ENCODE measurements at places on chromosomes 1 and 21.

DNA sequence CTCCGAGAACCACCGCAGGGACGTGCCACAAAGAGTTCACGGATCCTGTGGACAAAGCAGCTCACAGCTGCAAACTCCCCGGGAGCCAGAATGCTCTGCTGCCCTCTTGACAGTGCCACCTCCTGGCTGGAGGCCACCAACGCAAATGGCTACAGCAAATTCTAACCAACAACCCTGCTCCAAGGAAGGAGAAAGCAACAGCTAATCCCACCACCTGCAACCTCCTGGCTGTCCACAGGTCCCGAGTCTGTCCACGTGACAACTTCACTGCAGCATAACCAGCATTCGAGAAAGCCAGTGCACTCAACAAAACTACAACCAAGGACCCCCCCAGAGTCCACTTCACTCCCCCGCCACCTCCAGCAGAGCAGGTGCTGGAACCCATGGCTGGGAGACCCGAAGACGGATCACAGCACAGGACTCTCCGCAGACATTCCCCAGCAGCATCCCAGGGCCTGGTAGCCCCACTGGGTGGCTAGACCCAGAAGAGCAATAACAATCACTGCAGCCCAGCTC lies 17.3 kb downstream of the POFUT2 start:
- DNase-seq = no peak

- no peak for DNase-seq
These were observed 20.1 kb downstream of the URB1 start for GRCh38 chr21:32372755-32373154.

DNA sequence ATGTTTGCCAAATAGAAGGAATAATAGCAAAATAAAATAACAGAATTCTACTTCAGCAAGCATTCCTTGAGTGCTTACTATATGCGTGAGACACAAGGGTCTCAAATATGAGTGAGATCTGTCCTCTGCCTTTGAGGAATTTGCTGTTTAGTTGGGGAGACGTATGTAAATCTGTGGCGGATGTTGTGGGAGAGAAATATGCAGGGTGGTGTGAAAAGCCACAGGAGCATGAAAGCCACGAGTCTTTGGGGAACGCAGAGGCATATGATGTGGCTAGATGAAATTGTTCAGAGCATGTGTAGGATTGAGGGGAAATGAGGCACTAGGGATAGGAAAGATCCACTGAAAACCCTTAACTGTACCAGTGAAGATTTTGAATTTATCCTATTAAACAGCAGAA lies 244.4 kb downstream of the PBX1 start:
- no peak for DNase-seq

DNA sequence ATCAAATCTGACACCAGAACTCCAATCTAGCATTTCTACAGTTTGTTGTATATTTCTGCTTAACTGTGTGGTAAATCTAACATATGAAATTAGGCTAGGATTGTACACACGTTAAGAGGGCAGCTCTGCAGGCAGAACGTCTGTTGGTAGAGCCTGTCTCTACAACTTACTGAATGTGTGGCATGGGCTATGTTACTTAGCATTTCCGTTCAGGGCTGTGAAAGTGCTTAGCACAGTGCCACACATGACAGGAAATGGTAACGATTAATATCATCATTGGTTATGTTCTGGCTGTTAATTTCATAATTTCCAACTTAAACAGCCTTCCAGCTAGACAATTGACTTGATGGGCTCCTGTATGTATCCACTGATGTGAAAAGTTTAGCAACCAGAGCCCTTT lies 9.6 kb upstream of the C8B start:
- DNase-seq = no peak

DNA sequence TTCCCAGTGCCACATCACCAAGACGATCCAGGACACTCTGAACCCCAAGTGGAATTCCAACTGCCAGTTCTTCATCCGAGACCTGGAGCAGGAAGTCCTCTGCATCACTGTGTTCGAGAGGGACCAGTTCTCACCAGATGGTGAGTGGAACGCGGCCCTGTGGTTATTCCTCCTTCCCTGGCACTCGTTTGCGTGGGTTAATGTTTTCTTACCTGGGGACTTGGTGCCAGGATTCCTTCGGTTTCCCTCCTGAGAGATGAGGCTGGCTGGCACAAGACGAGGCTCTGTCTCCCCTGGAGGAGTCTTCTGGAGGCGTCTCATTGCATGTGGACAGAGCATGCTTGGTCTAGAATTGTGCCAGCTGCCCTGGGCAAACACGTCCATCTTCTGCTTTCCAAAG lies 29.3 kb downstream of the ATP5PO start:
- no peak for DNase-seq

DNA sequence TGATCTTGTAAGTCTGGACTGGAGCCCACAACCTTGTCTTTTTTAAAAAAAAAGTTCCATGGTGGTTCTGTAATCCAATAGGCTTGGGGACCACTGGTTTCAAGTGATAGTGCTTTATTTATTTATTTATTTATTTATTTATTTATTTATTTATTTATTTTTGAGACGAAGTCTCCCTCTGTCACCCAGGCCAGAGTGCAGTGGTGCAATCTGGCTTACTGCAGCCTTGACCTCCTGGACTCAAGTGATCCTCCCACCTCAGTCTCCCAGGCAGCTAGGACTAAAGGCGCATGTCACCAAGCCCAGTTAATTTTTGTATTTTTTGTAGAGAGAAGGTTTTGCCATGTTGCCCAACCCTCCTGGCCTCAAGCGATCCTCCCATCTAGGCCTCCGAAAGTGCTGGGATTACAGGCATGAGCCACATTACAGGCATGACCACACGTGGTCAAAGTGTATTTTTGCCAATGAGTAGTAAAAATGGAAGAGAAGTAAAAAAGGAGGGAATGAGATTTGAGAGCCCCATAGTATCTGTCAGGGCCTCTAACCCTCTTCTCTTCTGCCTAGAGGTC lies 44.8 kb upstream of the ARHGAP29 start:
- no peak for DNase-seq

DNA sequence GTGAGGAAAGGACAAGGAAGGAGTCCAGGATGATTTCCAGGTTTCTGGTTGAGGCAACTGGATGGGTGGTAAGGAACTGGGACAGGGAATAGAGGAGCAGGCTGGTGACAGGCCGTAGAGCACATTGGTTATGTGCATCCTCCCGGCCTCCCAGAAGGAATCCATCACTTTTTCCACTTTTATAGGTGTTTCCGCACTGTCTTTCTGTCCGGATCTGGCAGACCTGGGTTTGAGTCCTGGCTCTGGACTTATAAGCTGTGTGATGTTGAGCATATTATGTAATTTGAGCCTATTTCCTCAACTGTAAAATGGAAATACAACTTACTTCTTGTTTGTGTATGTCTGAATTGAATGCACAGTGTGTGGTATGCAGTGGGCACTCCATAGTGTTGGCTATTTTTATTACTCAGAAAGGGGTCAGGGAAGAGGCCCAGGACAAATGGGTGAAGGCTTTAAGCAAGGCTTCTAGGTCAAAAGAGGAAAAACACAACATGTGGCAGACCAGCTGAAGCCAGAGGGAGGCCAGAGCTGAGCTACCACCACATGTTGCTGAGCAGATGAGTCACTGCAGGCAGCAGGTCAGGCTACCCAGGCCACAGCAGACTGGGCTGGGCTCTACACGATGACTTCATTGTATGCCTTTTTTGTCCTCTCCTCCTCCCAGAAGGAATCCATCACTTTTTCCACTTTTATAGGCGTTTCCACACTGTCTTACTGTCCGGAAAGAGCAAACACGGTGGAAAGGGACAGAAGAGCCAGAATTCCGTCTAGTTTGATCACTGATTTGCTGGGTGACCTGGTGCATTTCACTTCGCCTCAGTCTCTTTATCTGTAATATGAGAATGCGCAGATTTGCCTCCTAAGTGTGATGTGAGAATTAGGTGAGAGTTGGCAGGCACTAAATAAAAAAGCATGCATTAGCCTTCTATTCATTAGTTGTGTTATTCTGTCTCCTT lies 791 bp upstream of the MAST2 start:
- peak; percentile 25 for DNase-seq

- no peak for DNase-seq
These were observed 1.2 kb upstream of the KCNE1 start for GRCh38 chr21:34513129-34513675.

GRCh38 chr1:26148887-26149286 lies 10.0 kb upstream of the FAM110D start:
- no peak for DNase-seq

DNA sequence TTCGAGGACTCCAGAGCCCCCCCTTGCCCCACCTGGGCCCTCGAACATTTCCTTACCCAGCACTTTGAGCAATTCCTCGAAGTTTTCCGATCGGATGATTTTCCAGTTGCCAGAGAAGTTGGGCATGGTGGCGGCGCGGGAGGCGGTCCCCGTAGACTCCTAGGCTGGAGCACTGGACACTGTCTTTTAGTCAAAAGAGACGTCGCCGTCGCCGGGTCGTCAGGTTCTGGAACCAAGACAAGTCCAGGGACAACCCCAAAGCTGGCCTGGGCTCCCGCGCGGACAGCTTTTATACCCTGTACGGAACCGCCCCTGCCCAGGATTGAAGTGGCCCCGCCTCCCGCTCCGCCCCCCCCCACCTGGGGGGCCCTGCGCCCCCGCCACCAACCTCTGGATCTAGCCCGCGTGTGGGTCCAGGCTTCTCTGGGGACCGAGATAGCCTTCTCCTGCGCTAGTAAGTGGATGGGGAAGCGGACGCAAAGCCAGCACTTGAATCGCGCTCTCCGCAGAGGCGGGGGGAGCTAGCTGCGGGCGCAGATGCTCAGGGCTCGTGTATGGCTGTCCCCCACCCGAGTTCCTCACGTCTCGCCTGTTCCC lies at the start of gene CRABP2:
TSS of gene CRABP2 (minus strand) at position 263 of the 597 bp plus-strand sequence. CDS start at position 126, 137 bp downstream.
- no peak for DNase-seq

- DNase-seq = no peak
These were observed 101.2 kb downstream of the INTS7 start for GRCh38 chr1:211933946-211934714.

- no peak for DNase-seq
These were observed 3.8 kb upstream of the KTI12 start for GRCh38 chr1:52037402-52037814.

DNA sequence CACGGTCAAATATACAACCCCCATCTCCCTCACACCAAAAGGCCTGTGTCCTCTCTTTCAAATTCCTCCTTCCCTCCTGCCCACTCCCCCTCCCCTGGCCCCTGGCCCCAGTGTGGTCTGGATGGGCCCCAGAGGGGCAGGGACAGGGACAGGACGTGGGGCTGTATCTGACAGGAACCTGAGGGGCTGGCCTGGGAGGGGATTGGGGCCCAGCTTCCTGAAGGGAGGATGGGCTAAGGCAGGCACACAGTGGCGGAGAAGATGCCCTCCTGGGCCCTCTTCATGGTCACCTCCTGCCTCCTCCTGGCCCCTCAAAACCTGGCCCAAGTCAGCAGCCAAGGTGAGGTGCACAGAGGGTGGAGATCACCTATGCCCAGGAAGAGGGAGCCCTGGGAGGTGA lies at the start of gene MPL:
TSS of gene MPL (plus strand) at position 231 of the 400 bp plus-strand sequence. CDS start at position 262, 31 bp downstream.
- DNase-seq = no peak

DNA sequence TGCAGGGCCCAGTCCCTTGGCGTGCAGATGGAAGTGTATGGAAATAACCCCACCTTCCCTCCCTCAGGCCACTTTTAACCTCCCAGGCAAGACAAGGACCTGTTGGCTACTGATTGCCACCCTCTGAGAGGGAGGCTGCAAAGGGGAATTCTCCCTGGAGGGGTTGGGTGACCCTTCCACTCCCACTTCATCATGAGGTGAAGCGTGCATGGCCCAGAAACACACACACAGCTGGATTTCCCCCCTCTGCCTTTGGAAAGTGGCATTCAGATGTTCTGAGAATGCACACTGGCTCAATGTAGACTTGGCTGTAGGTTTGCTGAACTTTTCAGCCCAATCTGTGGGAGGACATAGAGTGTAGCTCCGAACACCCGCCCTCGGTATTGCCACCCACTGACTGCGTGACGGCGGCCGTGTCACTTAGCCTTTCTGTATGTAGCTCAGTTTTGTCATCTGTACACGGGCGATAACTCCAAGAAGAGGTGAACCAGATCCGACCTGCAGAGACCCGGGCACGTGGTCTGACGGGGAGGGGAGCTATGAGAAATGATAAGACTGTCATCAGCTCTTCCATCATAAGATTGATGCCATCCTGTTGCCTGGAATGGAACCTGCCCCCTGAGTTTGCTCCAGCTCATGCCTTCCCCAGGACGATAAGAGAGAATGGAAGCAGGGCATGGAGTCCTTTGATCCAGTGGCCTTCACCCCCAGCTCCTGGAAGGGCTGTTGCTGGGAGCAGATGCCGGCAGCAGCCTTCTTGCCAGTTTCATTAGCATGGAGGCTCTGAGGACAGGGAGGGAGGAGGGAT lies 19.3 kb downstream of the MIIP start:
- DNase-seq = no peak

- no peak for DNase-seq
These were observed 31.2 kb downstream of the CDCA8 start for GRCh38 chr1:37723390-37724078.

DNA sequence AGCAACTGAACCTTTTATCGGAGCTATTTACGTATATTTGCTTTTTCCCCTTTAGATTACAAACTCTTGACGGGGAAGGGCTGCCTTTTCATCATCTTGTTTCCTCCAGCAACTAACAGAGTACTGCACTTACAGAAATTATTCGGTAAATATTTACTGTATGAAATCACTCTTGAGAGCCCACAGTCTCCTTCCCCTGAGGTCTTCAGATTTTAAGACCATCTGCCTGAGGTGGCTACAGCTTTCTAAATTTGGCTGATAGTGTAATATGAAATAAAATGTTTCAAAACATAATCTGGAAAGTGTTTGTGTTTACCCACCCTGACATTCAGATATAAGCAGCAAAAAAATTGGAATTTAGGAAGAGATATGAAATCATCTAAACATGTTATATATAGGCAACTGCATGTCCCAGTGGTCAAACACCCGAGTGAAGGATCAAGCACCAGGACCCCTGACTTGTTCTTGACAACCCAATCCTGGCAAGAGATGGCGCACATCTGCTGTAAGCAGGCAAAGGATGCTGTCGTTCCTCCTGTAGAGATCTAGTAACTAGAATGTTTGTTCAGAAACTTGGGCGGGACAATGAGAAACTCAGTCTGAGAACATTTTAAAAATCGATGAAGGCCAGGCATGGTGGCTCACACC lies 60.9 kb downstream of the SIPA1L2 start:
- no peak for DNase-seq

DNA sequence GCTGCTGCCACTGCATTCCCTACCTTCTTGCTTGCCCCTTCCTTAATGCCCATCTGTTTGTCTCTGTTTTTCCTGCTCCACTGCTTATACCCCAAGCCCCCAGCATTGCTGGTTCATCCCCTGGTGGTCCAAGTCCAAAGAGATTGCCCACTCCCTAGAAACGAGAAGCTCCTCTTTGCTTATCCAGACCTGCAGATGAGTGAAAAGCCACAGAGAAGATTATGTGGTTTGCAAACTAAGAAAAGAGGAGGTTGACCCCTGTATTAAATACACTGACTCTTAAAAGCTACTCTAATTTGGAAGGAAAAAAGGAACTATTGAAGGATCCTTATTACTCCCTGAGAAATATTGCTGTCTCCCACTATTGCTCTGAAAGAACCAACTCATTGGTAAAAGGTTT lies 146.8 kb upstream of the RAB4A start:
- DNase-seq = no peak

DNA sequence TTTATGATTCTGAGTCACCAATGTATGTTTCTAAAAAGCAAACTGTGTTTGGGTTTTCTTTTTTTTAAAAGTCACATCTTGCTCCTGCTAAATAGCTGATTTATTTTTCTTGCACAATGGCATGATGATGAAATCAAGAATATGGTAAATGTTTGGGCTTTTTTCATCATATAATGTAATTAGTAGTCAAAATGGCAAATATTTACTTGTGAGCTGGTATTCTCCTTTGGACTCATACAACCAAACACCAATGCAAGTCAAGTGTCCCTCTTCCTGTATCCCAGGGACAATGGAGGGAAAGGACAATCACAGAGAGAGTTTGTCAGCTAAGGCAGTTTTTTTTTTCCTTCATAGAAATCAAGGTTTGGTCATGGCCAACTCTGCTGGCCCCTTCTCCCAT lies 94.6 kb upstream of the RALGPS2 start:
- no peak for DNase-seq

All from germinal center (tissue), 1 donor.